ENCODE measurements at places on chromosomes 3 and 15. TPM values are rescaled to one million over a fixed set of nuclear protein-coding genes. Genes with fewer than 3 reads are reported as not detected.

DNA sequence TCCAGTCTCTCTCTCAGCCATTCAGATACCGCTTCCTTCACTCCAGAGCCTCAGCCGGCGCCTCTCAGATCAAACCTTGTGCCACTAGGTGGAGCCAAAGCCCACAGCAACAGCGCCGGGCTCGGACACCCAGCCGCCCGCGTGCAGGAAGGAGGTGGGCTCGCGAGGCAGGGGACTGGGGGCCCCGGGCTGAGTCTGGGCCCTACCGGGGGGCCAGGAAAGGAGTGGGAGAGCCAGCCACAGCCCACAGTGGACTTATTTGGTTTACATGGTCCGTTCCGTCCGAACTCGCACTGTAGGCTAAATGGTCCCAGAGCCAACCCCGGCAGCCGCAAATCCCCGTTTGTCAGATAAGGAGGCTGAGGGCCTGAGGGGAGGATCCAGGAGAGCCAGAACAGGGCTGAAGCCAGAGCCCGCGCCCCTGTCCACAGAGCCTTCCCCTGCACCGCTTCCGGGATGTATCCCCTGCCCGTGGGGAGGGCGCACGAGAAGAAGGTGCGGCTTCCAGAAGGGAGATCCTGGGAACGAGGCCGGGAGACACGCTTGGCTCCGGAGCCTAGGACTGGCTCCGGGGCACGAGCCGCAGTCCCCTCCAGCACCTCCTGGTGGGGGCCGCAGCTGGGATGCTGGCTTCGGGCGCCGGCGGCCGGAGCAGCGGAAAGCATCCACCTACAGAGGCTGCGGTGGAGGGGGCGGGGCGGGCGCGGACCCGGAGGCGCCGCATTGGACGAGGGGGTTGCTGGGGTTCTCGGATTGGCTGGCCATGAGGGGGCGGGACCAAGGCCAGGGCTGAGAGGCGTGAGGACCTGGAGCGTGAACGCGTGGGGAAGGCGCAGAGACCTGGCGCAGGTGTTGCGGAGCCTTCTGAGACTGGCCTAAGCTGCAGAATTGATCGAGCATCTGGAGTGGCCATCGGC lies 6.5 kb upstream of the CYP11A1 start:
- peak; percentile 89 for DNase-seq

DNA sequence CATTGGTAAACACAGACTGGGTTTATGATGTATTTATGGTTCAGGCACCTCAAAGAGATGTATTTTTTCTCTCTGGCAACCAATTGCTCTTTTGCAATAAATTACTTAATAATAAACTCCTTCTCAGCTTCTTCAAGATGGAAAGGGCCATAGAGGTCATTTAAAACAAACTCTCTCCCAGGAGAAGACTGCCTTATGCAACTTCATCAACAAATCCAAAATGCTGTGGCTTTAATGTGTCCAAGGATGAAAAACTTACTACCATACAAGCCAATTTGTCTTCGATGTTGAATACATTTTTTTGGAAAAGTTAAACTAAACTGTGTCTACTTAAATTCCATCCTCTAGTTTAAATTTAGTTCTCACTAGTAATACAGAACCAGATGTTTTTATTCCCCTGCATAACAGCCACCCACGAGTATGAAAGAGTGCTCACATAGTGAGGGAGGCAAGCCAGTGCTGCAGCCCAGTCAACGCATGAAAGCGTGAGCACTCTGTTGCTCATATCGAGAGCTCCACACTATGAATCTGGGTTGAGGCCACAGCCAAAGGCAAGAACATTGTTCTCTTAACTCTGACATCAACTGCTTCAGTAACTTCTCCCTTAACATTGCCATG lies 761.3 kb upstream of the GRM7 start:
- no peak for DNase-seq

- DNase-seq, result peak; percentile 98
These were observed 103.5 kb downstream of the CD47 start for GRCh38 chr3:107987036-107987939.

AADACL2 gene
- not detected for total RNA-seq

GRCh38 chr3:180306155-180306554 lies 269.4 kb upstream of the PEX5L start:
- peak; percentile 47 for DNase-seq

DNA sequence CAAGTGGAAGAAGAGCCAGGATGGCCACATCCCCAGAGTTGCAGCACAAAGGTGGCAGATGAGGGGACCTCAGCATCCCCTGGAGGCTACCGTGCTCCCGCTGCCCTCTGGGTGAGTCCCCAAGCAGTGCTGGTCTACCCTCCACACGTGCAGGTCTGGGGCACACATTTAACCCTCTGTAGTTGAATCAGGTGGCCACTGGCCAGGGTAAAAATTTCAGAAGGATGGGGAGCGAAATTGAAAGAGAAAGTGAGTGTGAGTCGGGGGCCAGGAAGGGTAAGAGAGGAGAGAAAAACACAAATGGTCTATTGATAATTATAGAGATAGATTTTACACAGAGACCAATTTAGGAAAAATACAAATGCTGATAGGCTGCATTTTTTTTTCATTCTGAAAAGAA lies 139.5 kb upstream of the EIF1B start:
- no peak for DNase-seq

DNA sequence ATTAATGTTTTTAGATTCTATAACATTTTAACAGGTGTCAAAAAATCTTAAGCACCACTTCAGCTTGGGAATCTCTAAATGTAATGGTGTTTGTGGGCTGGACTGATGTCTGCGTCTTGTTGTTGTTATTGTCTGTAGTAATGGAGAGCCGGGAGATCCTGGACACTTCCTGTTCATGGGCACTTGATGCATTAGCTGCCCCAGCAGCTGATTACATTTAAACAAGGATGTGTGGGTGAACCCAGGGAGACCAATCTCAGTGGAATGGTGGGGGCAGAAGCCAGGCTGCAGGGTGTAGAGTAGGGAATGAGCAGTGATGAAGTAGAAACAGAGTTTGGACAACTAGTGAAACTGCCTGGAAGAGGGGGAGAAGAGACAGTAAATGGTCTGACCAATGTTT lies 7.8 kb downstream of the CCR5AS start:
- DNase-seq, result no peak

GRCh38 chr3:150180334-150180733 lies 209.6 kb upstream of the PFN2 start:
- peak; percentile 19 for DNase-seq

- DNase-seq, result no peak
These were observed 20.3 kb upstream of the DGKG start for GRCh38 chr3:186382217-186382885.

GRCh38 chr15:58931987-58932588 lies 1.4 kb downstream of the SLTM start:
- DNase-seq, result peak; percentile 52

DNA sequence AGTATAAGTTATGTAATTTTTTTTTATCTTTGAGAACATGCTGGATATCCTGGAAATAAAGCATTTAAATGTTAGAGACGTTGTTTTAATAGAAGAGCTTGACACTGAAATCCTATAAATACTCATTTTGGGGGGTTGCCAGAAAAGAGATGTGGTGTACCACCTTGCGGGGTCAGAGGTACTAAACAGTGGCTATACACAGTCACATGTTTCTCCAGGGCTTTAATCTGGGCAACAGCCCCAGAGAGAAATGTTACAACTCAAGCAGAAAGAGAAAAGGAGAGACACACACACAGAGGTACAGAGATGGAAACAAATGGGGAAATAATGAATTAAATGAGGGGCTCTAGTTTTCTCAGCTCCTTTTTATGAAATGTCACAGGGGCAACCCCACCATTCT lies 113.8 kb downstream of the SENP2 start:
- no peak for DNase-seq

DNA sequence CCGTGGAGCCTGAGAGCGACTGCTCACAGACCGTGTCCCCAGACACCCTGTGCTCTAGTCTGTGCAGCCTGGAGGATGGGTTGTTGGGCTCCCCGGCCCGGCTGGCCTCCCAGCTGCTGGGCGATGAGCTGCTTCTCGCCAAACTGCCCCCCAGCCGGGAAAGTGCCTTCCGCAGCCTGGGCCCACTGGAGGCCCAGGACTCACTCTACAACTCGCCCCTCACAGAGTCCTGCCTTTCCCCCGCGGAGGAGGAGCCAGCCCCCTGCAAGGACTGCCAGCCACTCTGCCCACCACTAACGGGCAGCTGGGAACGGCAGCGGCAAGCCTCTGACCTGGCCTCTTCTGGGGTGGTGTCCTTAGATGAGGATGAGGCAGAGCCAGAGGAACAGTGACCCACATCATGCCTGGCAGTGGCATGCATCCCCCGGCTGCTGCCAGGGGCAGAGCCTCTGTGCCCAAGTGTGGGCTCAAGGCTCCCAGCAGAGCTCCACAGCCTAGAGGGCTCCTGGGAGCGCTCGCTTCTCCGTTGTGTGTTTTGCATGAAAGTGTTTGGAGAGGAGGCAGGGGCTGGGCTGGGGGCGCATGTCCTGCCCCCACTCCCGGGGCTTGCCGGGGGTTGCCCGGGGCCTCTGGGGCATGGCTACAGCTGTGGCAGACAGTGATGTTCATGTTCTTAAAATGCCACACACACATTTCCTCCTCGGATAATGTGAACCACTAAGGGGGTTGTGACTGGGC lies 7.3 kb downstream of the FAM131A start:
- DNase-seq, result no peak

DNA sequence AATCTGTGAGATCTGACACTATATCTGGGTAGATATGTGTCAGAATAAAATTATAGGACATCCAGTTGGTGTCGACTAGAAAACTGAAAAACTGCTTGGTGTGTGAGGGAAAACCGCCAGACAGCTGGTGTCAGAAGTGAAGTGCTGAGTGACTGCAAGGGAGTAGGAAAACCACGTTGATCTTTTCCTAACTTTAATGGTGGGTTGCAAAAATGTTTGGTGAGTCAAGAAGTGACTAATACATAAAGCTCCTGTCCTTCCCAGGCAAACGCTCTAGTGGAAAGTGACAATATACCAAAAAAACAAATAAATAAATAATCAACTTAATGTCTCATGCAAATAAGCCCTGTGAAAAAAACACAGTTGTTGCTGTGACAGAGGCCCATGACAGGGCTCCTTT lies 7.3 kb upstream of the CD96 start:
- peak; percentile 78 for DNase-seq

EPHB1 gene
- 0.92 TPM for total RNA-seq

CA12 gene
- total RNA-seq, result 19.8 TPM

MEGF11 gene
- not detected for total RNA-seq

PRR23B gene
- total RNA-seq, result not detected

PRSS50 gene
- total RNA-seq, result not detected

DNA sequence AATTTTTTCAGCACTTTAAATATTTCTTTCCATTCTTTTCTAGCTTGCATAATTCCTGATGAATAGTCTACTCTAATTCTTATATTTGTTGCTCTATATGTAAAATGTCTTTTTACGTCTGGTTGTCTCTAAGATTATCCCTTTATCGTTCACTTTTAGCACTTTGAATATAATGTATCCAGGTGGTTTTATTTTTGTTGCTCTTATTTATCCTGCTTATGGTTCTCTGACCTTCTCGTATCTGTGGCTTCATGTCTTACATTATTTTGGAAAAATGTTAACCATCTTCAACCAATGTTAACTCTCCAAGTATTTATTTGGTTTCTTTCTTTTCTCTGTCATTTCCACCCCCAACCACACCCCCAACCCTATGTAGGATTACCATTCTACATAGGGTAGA lies 30.0 kb upstream of the RFX7 start:
- DNase-seq, result no peak

DNA sequence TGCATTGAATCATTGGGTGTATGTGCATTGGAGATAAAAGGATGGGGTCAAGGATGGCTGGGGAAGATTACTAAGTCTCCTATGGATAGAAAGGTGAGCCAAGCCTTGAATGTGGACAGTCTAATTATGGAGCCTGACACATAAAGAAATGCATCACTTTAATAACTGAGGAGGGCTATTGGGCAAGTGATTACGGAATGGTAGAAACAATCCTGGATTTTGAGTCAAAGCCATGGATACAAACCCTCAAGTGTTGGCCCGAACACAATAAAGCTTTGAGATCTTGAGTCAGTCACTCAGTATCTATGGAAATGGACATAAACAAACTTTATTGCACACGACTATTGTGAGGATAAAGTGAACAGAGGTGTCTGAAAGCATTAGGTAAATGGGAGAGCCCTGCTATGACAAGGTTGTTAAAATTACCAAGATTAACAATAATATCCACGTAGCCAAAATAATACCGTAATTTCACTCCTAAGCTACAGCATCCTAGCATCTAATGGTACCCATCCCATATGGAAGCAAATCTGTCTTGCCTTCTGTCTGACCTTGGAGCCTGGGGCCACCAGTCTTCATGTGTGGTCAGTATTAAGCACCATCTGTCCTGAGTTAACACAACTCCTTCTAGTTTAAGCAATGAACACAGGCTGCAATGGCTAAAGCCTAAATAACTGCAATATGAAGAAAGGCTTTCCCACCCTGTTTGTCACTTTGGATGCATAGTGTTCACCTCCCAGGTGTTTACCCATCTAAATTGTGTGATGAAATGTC lies 136.9 kb upstream of the PRICKLE2 start:
- no peak for DNase-seq

- DNase-seq, result peak; percentile 73
These were observed 434.8 kb upstream of the THBS1 start for GRCh38 chr15:39145854-39146625.

DNA sequence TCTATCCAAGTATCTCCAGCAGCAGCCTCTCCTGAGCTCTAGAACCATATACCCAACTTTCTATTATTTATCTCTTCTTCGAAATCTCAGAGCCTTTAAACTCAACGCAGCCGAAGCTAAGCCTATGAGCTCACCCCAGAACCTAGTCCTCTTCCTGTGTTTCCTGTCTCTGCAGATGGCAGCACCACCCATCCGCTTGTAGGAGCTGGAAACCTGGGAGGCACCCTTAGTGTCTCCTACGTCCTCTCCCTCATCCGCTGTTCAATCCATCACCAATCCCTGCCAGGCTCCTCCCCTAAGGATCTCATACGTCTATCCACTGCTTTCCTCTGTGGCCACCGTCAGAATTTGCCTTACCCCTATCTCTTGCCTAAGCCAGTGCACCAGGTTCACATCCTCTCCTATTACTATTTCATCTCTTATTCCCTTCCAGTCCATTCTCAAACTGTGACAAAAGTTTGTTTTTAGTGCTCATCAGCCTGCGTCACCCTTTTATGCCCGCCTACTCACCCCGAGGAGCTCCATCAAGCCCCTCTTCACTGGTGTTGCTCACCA lies 9.6 kb downstream of the VGLL4 start:
- no peak for DNase-seq

GRCh38 chr3:89682556-89682955 lies 575.1 kb downstream of the EPHA3 start:
- no peak for DNase-seq

GRCh38 chr15:78682004-78682651 lies 41.1 kb upstream of the CHRNB4 start:
- no peak for DNase-seq

DNA sequence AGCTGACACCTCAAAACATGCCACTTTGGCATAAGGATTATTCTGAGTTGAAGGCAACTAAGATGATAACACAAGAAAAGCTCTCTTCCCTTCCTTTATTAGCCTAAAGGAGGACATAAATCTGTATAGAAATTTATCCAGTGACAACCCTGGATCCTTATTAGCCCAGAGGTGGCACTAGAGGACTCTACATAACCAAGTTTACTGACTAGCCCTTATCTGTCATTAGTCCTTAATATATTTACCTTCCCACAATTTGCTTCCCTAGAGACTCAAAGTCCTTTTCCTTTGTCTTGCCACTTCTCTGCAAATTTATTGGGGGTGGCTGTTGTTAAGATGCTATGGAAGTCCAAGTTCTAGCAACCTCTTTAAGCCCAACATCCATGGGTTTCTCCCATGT lies 26.7 kb downstream of the CEP70 start:
- DNase-seq, result peak; percentile 16
